ENCODE measurements at places on chromosomes 16 and 17.

DNA sequence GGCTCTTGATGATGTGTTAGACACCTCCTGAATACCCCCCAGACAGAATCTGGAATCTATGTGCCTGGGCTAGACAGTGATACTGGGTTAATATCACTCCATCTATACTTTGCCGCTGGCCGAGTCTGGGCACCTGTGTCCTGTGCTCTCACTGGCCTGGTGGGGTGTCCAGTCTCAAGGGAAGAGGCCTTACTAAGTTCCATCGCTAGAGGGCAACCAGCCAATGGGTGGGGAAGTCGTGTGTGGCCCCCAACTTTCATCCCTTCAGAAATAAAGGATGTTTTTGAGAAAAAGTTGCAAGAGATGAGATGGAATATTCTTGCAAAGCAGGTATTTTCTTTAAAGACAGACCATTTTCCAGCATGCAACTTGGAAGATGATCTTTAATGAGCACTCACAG, 1.6 kb upstream of the GLP2R start:
- DNase-seq = no peak

- DNase-seq = no peak
These were observed 16.8 kb downstream of the PRPSAP1 start for GRCh38 chr17:76336756-76337412.

DNA sequence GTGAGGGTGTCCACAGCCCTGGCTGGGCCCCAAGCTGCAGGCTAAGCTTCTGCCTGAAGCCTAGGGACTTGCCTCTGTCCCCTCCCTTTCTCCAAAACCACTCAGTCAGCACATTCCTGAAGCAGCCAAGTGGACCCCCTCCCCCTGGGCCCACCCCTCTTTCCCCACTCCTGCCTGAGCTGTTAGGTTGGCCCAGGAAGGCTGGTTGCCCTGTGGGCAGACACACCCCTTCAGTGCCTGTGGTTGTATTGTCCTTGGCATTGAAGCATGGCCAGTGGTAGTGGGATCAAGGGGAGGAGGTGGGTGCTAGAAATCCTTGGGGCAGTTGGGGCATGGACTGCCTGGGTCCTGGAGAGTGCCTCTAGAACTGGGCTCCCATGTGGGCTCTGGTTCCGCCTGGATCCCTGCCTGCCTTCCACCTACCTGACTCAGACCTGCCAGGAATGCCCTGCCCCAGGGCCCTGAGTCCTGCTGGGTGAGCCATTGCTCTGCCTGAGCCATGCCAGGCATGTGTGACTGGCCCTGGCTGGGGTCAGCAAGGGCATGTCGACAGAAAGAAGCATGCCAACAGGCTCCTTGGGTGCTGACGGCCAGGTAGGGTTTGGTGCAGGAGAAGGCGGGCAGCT, 2.1 kb downstream of the TRAF4 start:
- DNase-seq = no peak

- no peak for DNase-seq
These were observed 75.0 kb downstream of the MMD start for GRCh38 chr17:55346658-55347057.

GRCh38 chr16:31224092-31224955, 7.4 kb upstream of the PYDC1 start:
- no peak for DNase-seq

DNA sequence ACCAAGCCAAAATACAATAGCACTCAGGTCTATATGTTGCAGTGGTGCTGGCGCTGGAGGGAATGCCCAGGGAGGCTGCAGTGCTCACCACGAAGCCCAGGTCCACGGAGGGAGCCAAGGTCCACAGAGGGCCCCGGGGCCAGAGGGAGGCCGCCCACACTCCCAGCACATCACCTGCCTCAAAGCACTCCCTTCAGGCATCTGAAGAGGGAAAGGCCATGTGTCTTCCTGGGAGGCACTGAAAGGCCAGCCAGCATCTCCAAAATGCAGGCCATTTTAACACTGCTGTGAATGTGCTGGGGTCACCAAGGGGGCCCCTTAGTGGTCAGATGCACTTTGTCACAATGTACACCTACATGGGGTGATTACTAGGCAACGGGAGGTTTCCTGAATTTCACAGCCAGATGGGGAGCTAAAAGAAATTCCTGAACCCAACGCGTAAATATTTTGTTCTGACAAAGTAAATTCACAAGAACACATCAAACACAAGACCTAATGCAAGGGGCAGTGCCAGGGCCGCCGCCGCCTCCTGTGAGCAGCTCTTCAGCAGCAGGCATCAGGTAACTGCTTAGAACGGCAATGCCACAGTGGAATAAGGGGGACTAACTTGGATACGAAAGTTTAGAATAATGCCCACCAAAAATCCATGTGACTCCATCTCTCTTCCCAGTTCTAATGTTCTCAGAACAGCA, 42.8 kb downstream of the USP22 start:
- no peak for DNase-seq

- DNase-seq = no peak
These were observed 1.7 kb downstream of the SMTNL2 start for GRCh38 chr17:4586043-4586442.

GRCh38 chr17:82812601-82813000, 27.2 kb downstream of the ZNF750 start:
- DNase-seq = no peak

DNA sequence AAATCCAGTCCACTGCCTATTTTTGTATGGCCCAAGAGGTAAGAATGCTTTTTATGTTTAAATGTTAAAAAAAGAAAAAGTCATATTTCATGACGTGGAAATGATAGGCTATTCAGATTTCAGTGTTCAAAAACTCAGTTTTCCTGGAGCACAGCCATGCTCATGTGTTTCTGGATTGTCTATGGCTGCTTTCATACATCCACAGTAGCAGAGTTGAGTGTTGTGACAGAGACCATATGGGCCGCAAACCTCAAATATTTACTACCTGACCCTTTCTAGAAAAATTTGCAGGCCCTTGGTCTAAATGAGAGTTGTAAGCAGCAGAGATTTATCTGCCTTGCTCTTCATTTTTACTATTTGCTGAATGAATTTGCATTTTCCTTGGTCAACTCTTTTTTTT, 264.1 kb downstream of the CBLN1 start:
- no peak for DNase-seq

- DNase-seq = no peak
These were observed 1.2 kb downstream of the CACNA1G start for GRCh38 chr17:50561746-50562141.

GRCh38 chr17:72305472-72305871, 184.7 kb downstream of the SOX9 start:
- no peak for DNase-seq

GRCh38 chr16:80993307-80993706, 13.4 kb downstream of the CMC2 start:
- DNase-seq = no peak

DNA sequence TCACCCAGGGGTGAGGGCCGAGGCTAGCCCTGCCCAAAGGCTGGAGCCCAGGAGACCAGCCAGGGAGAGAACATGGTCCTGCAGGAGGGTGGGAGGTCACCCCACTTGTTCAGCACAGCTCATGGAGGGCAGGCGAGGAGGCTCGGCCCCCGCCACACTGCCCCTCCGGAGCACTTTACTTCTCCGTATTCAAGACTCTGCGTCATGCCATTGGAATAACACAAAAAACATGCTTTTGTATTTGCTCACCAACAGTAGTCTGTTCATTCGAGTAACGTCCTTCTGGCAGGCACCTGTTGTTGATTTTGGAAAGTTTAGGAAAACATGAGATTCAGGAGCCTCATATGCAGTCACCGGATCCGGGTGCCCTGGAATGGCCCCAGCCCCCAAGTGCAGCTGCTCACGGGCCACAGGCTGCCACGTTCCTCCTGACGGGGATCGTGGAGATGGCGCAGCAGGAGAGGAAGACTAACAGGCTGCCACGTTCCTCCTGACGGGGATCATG, 81.1 kb upstream of the DNAH17 start:
- no peak for DNase-seq

DNA sequence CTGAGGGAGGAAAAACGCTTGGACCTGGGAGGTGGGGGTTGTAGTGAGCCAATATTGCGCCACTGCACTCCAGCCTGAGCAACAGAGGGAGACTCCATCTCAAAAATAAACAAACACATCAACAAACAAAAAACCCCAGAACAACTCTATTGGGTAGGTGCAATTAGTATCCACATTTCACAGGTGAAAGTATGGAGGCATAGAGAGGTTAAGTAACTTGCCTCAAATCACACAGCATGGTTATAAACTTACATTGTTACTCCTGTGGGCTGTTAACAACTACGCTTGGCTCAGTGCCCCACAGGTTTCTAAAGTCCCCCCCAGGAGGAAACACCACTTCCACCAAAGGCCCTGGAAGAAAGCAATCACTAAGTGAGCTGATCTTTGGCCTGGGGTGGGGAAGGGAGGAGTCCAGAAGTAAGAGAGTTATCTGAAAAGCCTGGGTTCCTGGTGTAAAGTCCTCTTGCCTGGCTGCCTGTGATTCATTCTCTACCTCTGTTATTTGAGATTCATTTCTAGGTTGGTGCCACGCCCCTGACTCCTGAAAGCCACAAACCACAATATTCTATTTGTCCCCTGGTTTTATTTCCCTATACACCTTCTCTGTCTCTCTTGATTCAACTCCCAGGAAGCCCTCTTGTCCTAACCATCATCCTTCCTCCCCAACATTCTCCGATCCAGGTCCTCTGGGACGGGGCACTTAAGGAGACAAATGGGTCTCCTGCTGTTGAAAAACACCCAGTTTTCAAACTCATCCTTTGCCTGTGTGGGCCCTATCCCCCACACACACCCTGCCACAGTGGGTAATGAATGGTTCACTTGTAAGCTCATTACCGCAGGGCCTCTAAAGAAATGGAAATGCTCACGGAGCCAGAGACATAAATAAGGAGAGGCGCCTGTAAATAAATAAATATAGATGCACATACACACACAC, 195.4 kb downstream of the XYLT1 start:
- DNase-seq = no peak

DNA sequence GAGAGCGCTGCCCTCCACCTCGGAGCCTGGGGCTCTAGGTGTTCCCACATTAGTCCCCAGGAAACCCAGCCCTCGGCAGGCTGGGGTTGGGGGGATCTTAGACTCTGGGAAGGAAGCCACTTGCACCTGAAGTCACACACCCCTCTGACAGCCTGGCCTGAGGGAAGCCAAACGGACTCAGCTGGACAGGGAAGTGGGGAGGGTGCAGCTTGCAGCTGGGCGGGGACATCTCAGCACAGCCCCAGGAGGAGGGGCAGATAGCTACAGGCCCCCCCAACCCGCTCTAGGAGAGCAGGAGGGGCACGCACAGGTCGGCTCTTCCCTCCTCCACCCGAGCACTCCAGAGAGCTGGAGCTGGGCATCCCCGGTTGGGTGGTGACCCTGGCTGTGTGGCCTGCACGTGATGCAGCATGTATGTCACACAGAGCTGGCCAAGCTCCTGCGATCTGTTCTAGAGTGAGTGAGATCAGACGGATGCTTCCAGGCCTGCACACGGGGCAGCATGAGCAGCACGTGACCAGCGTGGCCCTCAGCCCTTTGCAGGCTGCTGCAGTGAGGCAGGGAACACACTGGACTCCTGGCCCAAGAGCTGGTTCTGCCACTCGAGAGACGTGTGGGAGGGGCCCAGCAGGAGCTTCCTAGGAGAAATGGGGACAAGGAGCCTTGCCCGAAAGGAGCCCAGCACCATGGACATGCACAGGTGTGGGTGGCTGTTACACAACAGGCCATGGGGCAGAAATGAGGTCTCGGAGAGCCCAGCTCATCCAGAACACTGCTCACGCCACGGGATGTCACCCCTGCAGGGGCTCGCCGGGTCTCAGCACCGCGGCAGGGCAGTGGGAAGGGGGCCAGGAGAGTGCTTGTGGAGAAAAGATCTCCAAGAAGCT, 15.4 kb downstream of the KIFC3 start:
- DNase-seq = no peak

DNA sequence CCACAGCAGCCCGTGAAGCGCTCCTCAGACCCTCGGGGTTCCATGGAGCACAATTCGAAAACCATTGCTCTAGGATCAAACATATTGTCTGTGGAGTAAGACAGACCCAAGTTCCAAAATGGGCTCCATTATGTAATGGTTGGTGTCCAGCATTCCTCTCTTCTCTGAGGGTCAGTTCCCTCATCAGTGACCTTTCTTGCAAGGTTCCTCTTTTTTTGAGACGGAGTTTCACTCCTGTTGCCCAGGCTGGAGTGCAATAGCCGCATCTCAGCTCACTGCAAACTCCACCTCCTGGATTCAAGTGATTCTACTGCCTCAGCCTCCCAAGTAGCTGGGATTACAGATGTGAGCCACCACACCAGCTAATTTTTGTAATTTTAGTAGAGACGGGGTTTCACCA, 28.4 kb downstream of the PLXDC1 start:
- no peak for DNase-seq

DNA sequence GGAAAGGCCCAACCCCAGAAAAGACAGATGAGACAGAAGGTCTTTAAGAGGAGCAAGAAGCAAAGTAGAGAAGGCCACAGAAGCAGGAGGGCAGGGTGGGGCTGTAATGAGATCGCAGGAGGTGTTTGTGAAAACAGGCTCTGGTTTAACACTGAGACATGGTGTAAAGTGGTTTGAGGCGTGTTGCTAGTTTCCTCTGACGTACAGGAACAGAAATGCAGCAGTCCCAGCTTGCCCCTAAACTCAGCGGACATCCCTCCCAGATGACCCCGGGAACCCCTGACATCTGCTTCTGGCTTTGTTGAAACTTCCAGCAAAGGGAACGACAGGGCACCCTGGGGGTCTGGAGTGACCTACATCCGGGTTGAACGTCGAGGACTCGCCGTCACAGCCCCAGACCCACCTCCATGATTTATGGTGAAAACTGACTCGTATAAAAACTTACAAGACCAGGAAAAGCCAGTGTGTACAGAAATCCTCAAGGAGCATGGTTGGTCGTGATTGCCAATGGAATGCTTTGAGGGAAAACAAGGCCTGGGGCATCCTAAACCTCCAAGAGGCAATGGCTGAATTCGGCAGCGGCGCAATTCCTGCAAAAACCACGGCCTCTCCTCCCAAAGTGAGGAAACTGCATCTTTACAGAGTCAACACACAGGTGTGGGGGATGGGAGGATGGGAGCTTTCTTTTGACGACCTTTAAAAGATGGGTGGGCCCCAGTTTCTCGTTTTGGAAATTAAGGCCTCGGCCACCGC, 25.8 kb downstream of the LITAF start:
- DNase-seq = peak; percentile 86

- DNase-seq = no peak
These were observed 93.4 kb upstream of the CRHR1 start for GRCh38 chr17:45690625-45691275.

DNA sequence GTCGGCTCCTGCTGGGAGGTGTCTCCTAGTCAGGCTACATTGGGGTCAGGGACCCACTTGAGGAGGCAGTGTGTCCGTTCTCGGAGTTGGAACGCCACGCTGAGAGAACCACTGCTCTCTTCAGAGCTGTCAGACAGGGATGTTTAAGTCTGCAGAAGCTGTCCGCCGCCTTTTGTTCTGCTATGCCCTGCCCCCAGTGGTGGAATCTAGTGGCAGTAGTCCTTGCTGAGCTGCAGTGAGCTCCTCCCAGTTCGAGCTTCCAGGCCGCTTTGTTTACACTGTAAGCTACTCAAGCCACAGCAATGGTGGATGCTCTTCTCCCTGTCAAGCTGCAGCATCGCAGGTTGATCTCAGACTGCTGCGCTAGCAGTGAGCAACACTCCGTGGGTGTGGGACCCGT, 36.0 kb downstream of the ITFG1 start:
- DNase-seq = no peak

GRCh38 chr17:39602533-39603303, 5.0 kb downstream of the NEUROD2 start:
- DNase-seq = no peak

- DNase-seq = no peak
These were observed 81.2 kb downstream of the RBFOX3 start for GRCh38 chr17:79529661-79530081.

All from CD4-positive, alpha-beta T cell treated with Interleukin-10 for 1 hour (primary cell).